Activated naive CD4-positive, alpha-beta T cell (primary cell): ENCODE measurements at places on chromosomes 6 and 20.

- DNase-seq: no peak
Observed at GRCh38 chr6:72322771-72323170, 299.1 kb upstream of the KCNQ5 start.

DNA sequence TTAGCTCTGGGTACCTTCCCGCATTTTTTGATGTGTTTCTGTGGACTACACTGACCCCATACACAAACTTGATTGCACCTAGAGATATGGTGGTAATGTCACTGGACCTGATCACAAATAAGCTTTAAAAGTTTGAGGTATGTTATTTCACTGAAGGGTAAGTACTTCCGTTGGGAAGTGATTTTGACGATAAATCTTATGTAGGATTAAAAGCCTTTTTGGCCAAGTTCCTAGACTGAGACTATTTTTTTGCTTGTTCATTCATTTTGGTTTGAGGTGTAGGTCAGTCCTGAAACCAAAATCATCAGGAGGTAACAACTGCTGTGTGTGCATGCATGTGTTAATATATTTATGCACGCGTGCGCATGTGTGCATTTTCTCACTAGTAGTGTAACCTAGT lies 336.3 kb downstream of the TFAP2A start:
- no peak for DNase-seq

- no peak for DNase-seq
Observed at GRCh38 chr6:149129371-149130077, 188.0 kb upstream of the TAB2 start.

GRCh38 chr6:4636881-4637224 lies 139.4 kb upstream of the CDYL start:
- no peak for DNase-seq

DNA sequence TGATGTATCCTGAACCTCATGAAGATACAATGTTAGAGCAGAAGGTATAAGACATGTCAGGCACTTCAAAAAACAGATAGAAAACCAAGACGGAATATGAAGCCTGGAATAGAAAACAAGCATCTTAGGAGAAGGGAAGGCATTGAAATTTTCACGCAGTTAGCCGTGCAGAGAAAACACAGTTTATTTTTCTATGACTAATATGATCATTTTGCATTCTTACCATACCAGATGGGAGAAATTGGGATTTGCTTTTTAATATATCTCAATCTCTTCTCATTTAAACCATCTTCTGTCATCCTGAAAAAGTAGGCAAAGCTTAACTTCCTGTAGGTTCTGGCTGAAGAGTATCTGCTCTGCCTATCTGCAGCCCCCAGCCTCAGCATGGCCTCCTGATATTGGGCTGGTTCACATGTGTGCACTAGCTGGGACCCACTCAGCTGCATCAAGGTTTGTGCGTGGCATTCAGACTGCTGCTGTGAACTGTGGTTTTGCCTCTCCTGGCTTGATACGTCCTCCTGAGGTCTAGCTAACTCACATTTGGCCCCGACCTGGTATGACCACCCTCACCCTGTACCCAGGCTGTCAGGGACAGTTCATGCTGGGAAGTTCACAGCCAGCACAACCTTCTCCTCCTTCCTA lies 392.5 kb upstream of the SASH1 start:
- DNase-seq: no peak

DNA sequence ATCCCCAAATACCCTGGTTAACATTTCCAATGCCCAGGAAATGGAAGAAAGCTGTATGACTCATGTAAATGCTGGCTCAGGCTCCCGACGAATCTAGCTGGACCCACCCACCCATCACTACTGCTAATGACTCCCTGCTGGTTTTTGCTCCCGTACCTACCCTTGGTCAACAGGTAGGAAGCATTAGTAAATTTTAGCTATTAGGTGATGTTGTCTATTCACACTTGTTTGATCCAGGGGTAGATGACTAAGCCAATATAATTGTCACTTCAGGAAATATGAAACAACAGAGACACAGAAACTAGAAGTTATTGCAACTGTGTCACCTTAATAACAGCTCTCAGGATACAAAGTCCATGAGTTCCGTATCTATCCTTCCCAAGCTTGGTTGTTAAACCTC lies 94.4 kb upstream of the BEND6 start:
- no peak for DNase-seq

- DNase-seq: no peak
Observed at GRCh38 chr20:10497791-10498190, 62.7 kb downstream of the SLX4IP start.

DNA sequence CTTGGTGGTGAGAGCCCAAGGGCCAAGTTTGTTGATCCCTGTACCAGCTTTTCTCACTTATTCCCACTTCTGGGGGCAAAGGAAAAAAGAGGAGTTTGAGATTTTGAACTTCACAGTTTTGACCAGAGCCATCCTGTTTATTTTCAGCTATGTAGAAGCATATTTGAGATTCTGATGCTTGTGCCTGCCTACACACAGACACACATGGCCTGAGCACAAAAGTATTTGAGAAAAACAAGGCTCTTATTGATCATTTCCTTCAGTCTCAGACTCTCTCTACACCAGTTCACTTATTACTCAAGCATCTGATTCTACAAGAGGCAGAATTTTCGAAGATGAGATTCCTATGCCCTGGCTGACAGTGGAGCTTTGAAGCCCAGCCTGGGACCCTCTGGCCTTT lies 100.7 kb downstream of the TCP11 start:
- DNase-seq: no peak
